ENCODE measurements at places on chromosomes 3 and 15. TPM values are rescaled to one million over a fixed set of nuclear protein-coding genes. Genes with fewer than 3 reads are reported as not detected.

GRCh38 chr15:33382491-33382890, 71.7 kb downstream of the RYR3 start:
- no peak for DNase-seq
- H3K4me1 ChIP-seq = no peaks in the 10 kb centered on the region
- H3K27ac ChIP-seq = no peak overlapping the region
- H3K4me3 ChIP-seq = no peak overlapping the region

- H3K27ac ChIP-seq = no peak overlapping the region
- peak; percentile 30 for DNase-seq
- H3K4me1 ChIP-seq = peaks cover 15% of the 10 kb centered on the region
- peaks cover 88% of the 10 kb centered on the region for H3K27me3 ChIP-seq
- peak overlapping the region; percentile 69 for H3K4me3 ChIP-seq
These were observed 1.2 kb downstream of the BNC1 start for GRCh38 chr15:83283138-83283812.

GRCh38 chr15:62709261-62709660, 333.3 kb upstream of the TPM1 start:
- no peak overlapping the region for H3K4me3 ChIP-seq
- no peak for DNase-seq
- H3K4me1 ChIP-seq = no peaks in the 10 kb centered on the region

GRCh38 chr3:188243124-188243795, 89.3 kb downstream of the LPP start:
- H3K4me3 ChIP-seq = no peak overlapping the region
- no peak for DNase-seq
- H3K36me3 ChIP-seq = no peaks in the 10 kb centered on the region
- peaks cover 89% of the 10 kb centered on the region for H3K4me1 ChIP-seq

GRCh38 chr15:88400084-88400483, 67.1 kb downstream of the MRPL46 start:
- DNase-seq = no peak
- H3K4me3 ChIP-seq = no peak overlapping the region

- no peak for DNase-seq
- H3K27ac ChIP-seq = no peak overlapping the region
- no peaks in the 10 kb centered on the region for H3K36me3 ChIP-seq
- H3K4me1 ChIP-seq = no peaks in the 10 kb centered on the region
- H3K27me3 ChIP-seq = no peaks in the 10 kb centered on the region
These were observed 276.7 kb upstream of the POU1F1 start for GRCh38 chr3:87553058-87553457.

DNA sequence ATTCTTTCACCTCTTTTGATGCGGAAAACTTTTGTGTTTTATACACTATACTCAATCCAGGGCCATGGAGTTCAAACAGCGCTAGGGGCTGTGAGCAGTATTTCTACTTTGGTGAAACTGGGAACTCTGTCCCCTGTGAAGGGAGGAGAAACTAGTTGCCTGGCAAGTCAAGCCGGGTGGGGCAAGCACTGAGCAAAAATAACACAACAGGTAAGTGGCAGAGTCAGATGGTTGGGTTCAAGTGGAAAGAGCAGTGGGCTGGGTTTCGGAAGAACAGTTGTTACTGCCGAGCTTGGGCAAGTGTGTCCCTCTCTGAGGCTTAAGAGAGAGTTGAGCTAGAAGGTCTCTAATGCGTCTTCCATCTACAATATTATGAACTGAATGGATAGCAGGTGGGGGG, 59.7 kb upstream of the ROPN1 start:
- no peaks in the 10 kb centered on the region for H3K36me3 ChIP-seq
- peaks cover 24% of the 10 kb centered on the region for H3K4me1 ChIP-seq
- DNase-seq = no peak
- H3K4me3 ChIP-seq = no peak overlapping the region
- no peaks in the 10 kb centered on the region for H3K27me3 ChIP-seq

DNA sequence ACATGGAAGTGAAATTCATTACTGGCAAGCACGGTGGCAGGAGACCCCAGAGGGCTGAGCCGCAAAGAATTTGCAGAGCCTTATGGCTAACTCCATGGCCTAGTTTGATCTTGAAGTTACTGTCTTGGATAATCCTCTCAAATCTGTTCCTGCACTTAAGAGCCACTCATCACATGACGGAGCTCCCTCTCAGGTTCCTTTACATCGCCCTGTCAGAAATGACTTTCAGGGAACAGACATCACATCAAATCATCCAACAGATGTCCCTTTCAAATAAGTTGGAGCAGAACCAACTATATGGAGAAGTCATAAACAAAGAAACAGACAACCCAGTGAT, 328.8 kb upstream of the THBS1 start:
- no peak overlapping the region for H3K4me3 ChIP-seq
- peaks cover 15% of the 10 kb centered on the region for H3K4me1 ChIP-seq
- H3K27ac ChIP-seq = no peak overlapping the region
- DNase-seq = no peak
- no peaks in the 10 kb centered on the region for H3K36me3 ChIP-seq
- no peaks in the 10 kb centered on the region for H3K27me3 ChIP-seq

- H3K36me3 ChIP-seq = no peaks in the 10 kb centered on the region
- H3K27me3 ChIP-seq = no peaks in the 10 kb centered on the region
- H3K4me1 ChIP-seq = peaks cover 76% of the 10 kb centered on the region
- peak overlapping the region; percentile 100 for H3K27ac ChIP-seq
These were observed 630 bp downstream of the ATP6V1A start for GRCh38 chr3:113747283-113748046.

- H3K36me3 ChIP-seq = no peaks in the 10 kb centered on the region
- H3K4me1 ChIP-seq = no peaks in the 10 kb centered on the region
- no peaks in the 10 kb centered on the region for H3K27me3 ChIP-seq
- H3K4me3 ChIP-seq = no peak overlapping the region
These were observed 802.0 kb downstream of the TBL1XR1 start for GRCh38 chr3:176395240-176395639.

CHRNA5 gene
- total RNA-seq = 2.2 TPM

STAB1 gene
- 67.2 TPM for total RNA-seq

A4GNT gene
- not detected for total RNA-seq

ALG3 gene
- total RNA-seq = 16.1 TPM

WDR72 gene
- total RNA-seq = not detected
